ENCODE measurements at places on chromosomes 6 and 20. TPM values are rescaled to one million over a fixed set of nuclear protein-coding genes. Genes with fewer than 3 reads are reported as not detected.

PBOV1 gene
- not detected for total RNA-seq

HLA-DRB5 gene
- 1.6 TPM for total RNA-seq

ILRUN gene
- 21.2 TPM for total RNA-seq

C6orf52 gene
- 0.82 TPM for total RNA-seq

ASIP gene
- not detected for total RNA-seq

SYTL3 gene
- total RNA-seq, result 2.0 TPM

AFG1L gene
- 10.2 TPM for total RNA-seq

TRIM31 gene
- total RNA-seq, result not detected

HIVEP1 gene
- total RNA-seq, result 13.0 TPM

BPIFB4 gene
- total RNA-seq, result not detected

DLK2 gene
- total RNA-seq, result 8.6 TPM

BFSP1 gene
- total RNA-seq, result 0.41 TPM

IMPG1 gene
- not detected for total RNA-seq

TNNC2 gene
- not detected for total RNA-seq

MCHR2 gene
- total RNA-seq, result 12.6 TPM

PXDC1 gene
- 7.3 TPM for total RNA-seq

SLC17A1 gene
- not detected for total RNA-seq

SPATA2 gene
- total RNA-seq, result 2.0 TPM

SRSF12 gene
- 36.7 TPM for total RNA-seq

ENPP3 gene
- total RNA-seq, result 0.41 TPM

HLA-DOA gene
- 0.82 TPM for total RNA-seq

METTL24 gene
- total RNA-seq, result 2.0 TPM

FOXP4 gene
- total RNA-seq, result 0.82 TPM

TPMT gene
- 8.2 TPM for total RNA-seq

FOXS1 gene
- 0.82 TPM for total RNA-seq

VEGFA gene
- total RNA-seq, result 15.5 TPM

VWA7 gene
- under 0.01 TPM for total RNA-seq

GGTLC1 gene
- total RNA-seq, result not detected

ZSCAN23 gene
- total RNA-seq, result 11.0 TPM

PCSK2 gene
- total RNA-seq, result 15.9 TPM

KPNA5 gene
- 52.6 TPM for total RNA-seq

SEMG2 gene
- total RNA-seq, result not detected

PPP1R16B gene
- total RNA-seq, result 10.6 TPM

PTCHD4 gene
- total RNA-seq, result 28.1 TPM

CTCFL gene
- not detected for total RNA-seq

HCK gene
- 2.9 TPM for total RNA-seq

B3GAT2 gene
- total RNA-seq, result 18.8 TPM

All from frontal cortex (tissue), 4 donors.